Stomach (tissue), 19 donors: ENCODE measurements at places on chromosomes 4 and X. TPM values are rescaled to one million over a fixed set of nuclear protein-coding genes. Genes with fewer than 3 reads are reported as not detected.

The CXorf49 gene
- not detected for polyA plus RNA-seq

The NWD2 gene
- not detected for polyA plus RNA-seq

The PIN4 gene
- polyA plus RNA-seq, result 27.5 TPM

The KCNE5 gene
- polyA plus RNA-seq, result not detected

The ABCD1 gene
- polyA plus RNA-seq, result 3.7 TPM

The ASMTL gene
- 29.3 TPM for polyA plus RNA-seq

The PTPN13 gene
- 7.6 TPM for polyA plus RNA-seq

The ZFP92 gene
- polyA plus RNA-seq, result 0.75 TPM

The GLOD5 gene
- 1.7 TPM for polyA plus RNA-seq

The GLRB gene
- polyA plus RNA-seq, result 3.1 TPM
